ENCODE measurements at places on chromosomes 7 and 10. TPM values are rescaled to one million over a fixed set of nuclear protein-coding genes. Genes with fewer than 3 reads are reported as not detected.

CALY gene
- not detected for total RNA-seq

TEX36 gene
- total RNA-seq: not detected

MNX1 gene
- total RNA-seq: not detected

RARRES2 gene
- not detected for total RNA-seq

EBF3 gene
- 11.9 TPM for total RNA-seq

CYP3A4 gene
- not detected for total RNA-seq

IQUB gene
- 0.69 TPM for total RNA-seq

SLIT1 gene
- not detected for total RNA-seq

SLC13A1 gene
- not detected for total RNA-seq

PRKG1 gene
- 0.33 TPM for total RNA-seq

DNA2 gene
- 8.7 TPM for total RNA-seq

TCAF2 gene
- total RNA-seq: 16.5 TPM

ZNF727 gene
- 0.07 TPM for total RNA-seq

PDLIM1 gene
- 106 TPM for total RNA-seq

CLRN3 gene
- not detected for total RNA-seq

HABP2 gene
- not detected for total RNA-seq

CALML5 gene
- total RNA-seq: not detected

PLA2G12B gene
- not detected for total RNA-seq

EN2 gene
- not detected for total RNA-seq

GBF1 gene
- total RNA-seq: 44.3 TPM

RNF148 gene
- total RNA-seq: 0.44 TPM

TMEM72 gene
- total RNA-seq: not detected

MRPS17 gene
- 16.2 TPM for total RNA-seq

EGR2 gene
- not detected for total RNA-seq

NEUROD6 gene
- total RNA-seq: not detected

NKX2-3 gene
- total RNA-seq: not detected

ALOX5 gene
- not detected for total RNA-seq

ABCB1 gene
- 42.0 TPM for total RNA-seq

TMEM270 gene
- not detected for total RNA-seq

CLDN4 gene
- total RNA-seq: 0.10 TPM

OR6V1 gene
- total RNA-seq: not detected

KIFBP gene
- total RNA-seq: 53.7 TPM

PNLIPRP1 gene
- total RNA-seq: not detected

KIAA1217 gene
- total RNA-seq: 25.7 TPM

EPO gene
- not detected for total RNA-seq

HOXA11 gene
- total RNA-seq: 4.0 TPM

EBLN1 gene
- total RNA-seq: not detected

CAV2 gene
- 335 TPM for total RNA-seq

FZD8 gene
- total RNA-seq: 14.9 TPM

CHST3 gene
- 12.9 TPM for total RNA-seq

LBX1 gene
- total RNA-seq: not detected

GNGT1 gene
- not detected for total RNA-seq

CASP7 gene
- total RNA-seq: 51.6 TPM

SCIN gene
- 0.13 TPM for total RNA-seq

PODXL gene
- total RNA-seq: 415 TPM

R3HCC1L gene
- 6.3 TPM for total RNA-seq

OR2A1 gene
- total RNA-seq: not detected

PLXNA4 gene
- 2.2 TPM for total RNA-seq

COL13A1 gene
- total RNA-seq: 77.5 TPM

GDF2 gene
- total RNA-seq: not detected

ADAM12 gene
- total RNA-seq: 0.20 TPM

DIP2C gene
- 6.2 TPM for total RNA-seq

STEAP1 gene
- 27.2 TPM for total RNA-seq

MRPS33 gene
- total RNA-seq: 33.5 TPM

PON1 gene
- total RNA-seq: not detected

TMEM225B gene
- total RNA-seq: 0.15 TPM

ZNF467 gene
- 1.2 TPM for total RNA-seq

ZNF239 gene
- 0.44 TPM for total RNA-seq

Measured in mammary microvascular endothelial cell (primary cell).